Activated effector memory CD4-positive, alpha-beta T cell treated with Interleukin-2 at 50 U/mL for 16 hours (primary cell): ENCODE measurements at places on chromosomes 1 and 21.
A peak's percentile ranks its signal among the peaks of the same experiment; 100 is the strongest.

- no peak for DNase-seq
Observed at GRCh38 chr1:102776071-102776470, 332.3 kb downstream of the COL11A1 start.

- DNase-seq, result no peak
Observed at GRCh38 chr1:151384584-151384983, 12.1 kb upstream of the SELENBP1 start.

DNA sequence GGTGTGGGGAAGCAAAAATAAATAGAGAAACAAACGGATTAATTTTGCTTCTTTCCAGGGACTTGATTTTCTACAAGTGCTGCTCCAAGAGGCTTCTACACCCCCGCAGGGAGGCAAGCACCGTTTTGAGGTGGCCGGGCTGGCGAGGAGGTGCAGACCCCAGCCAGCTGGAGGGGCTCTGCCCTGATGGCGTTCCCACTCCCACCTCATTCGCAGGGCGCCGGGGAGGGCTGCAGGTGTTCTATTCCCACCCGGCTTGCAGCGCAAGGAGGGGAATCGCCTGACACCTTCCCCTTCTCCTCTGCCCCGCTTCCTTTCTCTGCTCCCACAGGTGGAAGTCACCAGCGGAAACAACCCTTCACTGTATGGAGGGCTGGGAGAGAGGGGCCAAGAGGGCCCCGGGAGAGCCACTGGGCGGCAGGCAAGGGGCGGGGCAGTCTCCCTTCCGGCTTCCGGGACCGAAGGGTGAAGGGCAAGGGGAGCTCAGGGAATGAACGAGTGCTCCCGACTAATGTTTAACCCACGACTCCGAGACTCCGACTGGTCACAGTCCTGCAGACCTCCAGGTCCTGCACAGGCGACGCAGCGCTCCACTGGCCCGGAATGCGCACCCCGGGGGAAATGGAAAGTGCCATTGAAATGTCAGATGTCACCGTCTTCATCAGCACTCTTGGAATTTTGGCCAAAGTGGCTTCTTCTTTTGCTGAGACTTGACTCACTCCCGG is 29.1 kb downstream of the TEX35 start:
- peak; percentile 23 for DNase-seq

- no peak for DNase-seq
Observed at GRCh38 chr1:62875676-62876075, 91.7 kb downstream of the ATG4C start.

DNA sequence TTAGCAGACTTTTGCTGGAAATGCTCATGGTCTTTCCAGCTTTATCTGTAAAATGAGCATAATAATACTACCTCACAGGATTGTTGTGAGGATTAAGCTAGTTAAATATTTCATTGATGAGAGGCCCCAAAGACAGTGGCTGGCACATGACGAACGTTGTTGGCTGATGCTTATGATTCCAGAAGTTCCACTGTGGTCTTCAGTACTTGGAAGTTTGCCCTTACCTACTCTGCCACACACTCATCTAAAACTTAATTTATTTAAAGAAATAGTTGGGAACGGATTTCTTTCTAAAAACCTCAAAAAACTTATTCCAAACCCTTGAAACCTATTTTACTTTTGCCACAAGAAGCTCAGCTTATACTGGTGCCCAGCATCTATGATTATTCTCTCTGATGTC is 170.7 kb downstream of the DHRS3 start:
- DNase-seq, result no peak

GRCh38 chr1:114319418-114319817 is 165.7 kb upstream of the SYT6 start:
- DNase-seq, result no peak

GRCh38 chr21:46297338-46298271 is 11.5 kb downstream of the YBEY start:
- no peak for DNase-seq

- no peak for DNase-seq
Observed at GRCh38 chr1:241202401-241202800, 154.6 kb downstream of the RGS7 start.

DNA sequence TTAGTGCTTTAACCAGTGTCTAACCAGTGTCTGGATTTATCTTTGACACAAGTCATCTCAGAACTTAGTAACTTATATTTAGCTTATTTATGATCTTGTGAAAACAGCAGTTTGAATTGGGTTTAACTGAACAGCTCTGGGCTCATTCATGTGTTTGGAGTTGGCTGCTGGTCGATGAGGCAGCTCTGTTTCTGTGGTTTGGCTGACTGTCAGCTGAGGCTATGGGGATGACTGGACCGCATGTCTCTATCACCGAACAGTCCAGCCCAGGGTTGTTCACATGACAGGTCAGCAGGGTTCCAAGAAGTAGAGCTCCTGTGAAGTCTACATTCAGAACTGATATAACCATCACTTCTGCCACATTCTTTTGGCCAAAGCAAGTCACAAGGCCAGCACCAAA is 29.1 kb upstream of the C21orf91 start:
- DNase-seq, result no peak

- no peak for DNase-seq
Observed at GRCh38 chr1:246773213-246773641, 49.0 kb downstream of the SCCPDH start.

DNA sequence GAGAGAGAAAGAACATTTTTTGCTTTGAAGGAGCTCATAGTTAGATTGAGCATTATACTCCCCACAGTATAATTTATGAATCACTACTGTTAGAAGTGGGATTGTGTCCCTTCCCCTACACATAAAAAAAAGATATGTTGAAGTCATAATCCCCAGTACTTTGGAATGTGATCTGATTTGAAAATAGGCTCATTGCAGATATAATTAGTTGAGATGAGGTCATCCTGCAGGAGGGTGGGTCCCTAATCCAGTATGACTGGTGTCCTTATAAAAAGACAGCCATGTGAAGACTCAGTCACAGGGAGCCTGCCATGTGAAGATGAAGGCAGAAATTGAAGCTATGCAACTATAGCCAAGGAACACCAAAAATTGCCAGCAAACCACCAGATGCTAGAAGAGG is 76.4 kb downstream of the TGFB2 start:
- DNase-seq, result no peak

DNA sequence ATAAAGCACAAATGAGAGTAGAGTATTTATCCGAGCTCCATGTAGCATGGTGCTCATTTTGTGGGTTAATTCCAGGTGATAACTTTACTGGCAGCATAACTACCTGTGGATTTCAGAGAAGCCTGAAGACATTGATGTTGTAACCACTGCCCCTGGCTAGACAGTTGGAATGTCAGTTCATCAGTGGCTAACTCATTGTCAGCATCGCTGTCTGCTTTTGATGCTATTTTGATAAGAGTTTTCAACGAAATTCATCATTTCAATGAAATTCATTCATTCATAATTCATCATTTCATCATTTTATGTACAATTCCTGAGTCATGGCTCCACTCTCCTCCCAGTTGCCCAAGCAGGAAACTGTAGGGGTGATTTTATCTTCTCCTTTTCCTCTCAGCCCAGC is 34.4 kb downstream of the HSD3B1 start:
- no peak for DNase-seq

DNA sequence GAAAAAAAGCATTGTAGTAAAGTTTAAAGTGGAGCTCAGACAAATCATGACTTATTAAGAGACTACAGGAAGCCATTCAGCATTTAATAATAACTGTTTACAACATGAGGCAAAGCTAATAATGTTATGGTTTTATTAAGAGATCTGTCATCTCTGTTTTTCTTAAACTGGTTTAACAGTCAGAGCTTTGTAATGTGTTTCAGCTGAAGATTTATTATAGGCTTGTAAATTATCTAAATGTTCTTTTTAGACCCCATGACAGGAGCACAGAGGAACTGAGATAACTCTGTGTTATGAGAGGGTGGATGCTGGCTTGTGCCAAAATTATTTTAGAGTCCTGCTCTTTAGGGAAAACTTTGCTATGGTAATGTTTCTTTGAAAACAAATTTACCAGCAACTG is 38.0 kb upstream of the RWDD3 start:
- DNase-seq, result no peak

DNA sequence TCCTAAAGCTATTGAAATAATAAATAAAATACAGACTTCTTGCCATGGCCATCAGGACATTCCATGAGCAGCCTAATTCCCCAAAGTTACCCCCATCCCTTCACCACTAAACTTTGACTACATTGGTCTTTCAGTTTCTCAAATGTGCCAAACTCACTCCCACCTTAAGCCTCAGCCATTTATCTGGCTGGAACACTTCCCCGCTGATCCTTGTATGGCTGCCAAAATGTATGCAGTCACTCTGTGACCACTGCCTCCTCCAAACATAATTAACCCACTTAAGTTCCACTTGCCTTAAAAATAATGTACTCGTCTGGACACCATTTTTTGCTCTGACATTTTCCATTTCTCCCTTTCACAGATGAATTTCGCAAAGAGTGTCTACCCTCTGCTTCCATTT is 407.4 kb downstream of the NTNG1 start:
- DNase-seq, result no peak

DNA sequence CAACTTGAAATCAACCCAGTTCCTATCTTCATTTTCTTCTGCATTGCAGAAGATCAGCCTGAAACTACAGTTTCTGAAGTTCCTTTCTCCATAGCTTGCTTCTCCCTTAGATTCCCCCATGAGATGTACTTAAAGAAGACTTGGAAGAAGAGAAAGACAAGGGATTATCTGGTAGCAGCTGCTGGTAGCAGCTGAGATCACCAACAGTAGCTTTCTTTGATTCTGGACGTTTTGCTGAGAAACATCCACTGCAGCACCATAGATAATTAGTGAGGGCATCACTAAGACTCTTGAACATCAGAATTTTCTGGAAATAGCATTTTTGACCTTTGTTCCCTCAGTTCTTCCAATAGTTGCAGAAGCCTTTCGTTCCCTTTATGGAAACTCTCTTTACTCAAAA is 465 bp upstream of the CFHR3 start:
- no peak for DNase-seq

DNA sequence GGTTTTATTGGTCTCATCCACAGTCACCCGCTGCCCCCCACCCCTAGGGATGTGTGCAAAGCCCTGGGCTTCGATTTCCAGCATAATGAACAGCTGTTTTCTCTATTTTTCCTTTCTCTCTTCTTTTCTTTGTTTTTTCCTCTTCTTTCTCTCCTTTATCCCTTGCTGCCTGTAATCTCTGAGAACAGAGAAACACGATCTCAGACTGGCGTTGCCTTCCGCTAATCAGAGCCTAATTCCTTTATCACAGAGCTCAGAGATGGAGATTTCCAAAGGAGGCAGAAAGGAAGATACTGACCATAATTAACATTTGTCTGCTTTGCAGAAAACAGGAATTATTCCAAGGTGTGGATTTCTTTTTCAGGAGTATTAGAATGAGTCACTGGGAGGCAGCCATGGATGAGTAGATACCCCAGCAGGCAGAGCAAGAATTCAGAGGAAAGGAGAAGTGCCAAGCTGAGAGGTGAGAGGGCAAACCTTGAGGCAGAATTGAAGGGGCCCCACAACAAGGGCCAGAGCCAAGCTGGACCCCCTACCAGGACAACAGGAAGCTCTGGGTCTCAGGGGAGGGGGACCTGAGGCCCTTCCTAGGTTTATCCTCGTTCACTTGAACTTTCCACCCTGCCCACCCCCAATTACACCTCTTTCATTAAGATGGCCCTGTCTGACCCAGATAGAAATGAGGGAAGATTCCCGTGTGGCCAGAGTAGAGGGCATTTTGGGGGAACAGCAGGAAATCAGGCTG is 33.3 kb downstream of the MATN1 start:
- no peak for DNase-seq

DNA sequence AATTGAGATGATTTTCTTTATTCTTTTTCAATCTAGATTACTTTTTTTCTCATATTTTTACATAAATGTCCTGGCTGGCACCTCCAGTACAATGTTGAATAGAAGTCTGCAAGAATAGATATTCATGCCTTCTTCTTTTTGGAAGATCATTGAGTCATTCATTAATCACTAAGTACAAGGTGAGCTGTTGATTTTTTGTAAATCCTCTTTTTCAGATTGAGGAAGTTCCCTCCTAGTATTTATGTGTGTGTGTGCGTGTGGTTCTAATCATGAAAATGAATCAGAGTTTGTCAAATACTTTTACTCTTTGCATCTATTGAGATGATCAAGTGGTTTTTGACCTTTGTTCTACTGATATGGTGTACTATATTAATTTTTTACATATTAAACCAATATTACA is 859.3 kb downstream of the KCNT2 start:
- no peak for DNase-seq

DNA sequence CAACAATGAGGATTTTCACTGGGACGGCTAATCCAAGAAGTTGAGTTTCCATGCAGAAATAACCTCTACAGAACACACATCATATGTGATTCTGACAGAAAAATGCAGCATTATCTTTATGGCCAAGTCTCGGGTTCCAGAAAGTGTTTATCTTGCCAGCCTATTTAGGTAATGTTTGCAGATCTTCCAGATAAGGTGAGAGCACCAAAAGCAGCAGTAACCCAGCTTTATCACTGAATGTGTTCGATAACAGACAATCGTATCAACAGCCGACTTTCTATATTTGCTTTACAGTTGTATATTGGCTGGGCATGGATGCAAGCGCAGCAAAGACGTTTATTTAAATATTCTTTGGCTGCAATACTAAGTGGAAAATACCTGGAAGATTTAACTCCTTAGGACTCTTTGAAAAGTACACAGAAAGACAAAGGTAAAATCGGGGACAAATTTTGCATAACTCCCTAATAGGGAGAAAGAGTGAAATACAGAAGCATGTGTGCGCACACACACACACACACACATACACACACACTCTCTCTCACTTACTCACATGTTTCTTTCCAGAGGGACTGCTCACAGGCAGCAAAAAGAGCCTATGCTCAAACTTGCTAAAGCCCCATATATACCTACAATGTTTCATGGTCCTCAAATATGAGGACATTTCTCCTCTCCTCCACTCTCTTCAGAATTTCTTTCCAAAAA is 3.0 kb upstream of the CTSK start:
- no peak for DNase-seq

- no peak for DNase-seq
Observed at GRCh38 chr1:86423473-86423872, 498 bp upstream of the CLCA2 start.

GRCh38 chr1:117181630-117182041 is 29.1 kb downstream of the VTCN1 start:
- DNase-seq, result no peak

GRCh38 chr1:61285371-61285885 is 203.1 kb downstream of the NFIA start:
- DNase-seq, result no peak

DNA sequence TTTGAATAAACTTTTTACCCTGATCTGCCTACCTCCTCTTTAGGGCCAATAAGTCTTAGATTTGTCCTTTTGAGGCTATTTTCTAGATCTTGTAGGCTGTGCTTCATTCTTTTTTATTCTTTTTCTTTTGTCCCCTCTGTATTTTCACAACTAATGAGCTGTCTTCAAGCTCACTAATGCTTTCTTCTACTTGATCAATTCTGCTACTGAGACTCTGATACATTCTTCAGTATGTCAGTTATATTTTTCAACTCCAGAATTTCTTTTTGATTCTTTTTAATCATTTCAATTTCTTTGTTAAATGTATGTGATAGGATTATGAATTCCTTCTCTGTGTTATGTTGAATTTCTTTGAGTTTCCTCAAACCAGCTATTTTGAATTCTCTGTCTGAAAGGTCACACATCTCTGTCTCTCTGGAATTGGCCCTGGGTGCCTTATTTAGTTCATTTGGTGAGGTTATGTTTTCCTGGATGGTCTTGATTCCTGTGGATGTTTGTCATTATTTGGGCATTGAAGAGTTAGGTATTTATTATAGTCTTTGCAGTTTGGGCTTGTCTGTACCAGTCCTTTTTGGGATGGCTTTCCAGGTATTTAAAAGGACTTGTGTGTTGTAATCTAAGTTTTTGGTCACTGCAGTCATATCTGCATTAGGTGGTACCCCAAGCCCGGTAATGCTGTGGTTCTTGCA is 11.2 kb upstream of the ATG4C start:
- no peak for DNase-seq
